ENCODE measurements at places on chromosomes 3 and 15.

GRCh38 chr15:68332266-68332665 is 54.7 kb downstream of the FEM1B start:
- DNase-seq, result no peak

- no peak for DNase-seq
Measured at GRCh38 chr3:157438194-157438730, 1.6 kb downstream of the PTX3 start.

- no peak for DNase-seq
Measured at GRCh38 chr3:10438902-10439610, 66.3 kb downstream of the ATP2B2 start.

DNA sequence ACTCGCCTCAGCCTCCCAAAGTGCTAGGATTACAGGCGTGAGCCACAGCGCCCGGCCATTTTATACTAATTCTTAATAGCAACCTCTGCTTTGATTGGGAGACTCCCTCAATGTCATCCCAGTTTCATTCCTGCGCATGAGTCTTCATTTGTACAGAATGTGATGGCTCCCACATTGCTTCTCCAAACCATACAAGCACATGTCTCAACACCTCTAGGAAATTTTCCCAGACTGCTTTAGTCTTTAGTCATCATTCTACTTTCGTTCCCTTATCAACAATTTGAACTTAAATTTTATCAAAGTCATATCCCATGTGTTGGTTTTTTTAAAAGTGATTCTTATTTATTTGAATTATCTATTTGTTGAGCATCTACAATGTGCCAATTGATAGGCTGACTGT is 58.1 kb downstream of the SNX4 start:
- no peak for DNase-seq

DNA sequence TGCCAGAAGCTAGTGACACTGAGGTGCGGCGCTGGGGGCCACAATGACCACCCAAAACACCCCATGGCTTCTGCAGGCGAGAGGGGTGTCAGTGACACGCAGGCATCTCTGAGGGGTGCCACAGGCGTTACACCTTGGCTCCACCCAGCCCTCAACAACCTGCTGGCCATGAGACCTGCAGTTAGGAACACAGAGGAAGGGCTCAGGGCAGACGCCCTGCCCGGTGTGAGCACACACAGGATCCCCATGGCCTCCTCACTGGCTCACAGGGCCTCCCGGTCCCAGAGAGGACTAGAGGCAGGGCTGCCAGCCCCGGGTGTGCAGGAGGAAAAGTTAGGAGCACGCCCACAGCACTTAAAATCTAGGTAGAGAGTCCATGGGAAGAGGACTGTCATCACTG is 35.1 kb downstream of the CYFIP1 start:
- DNase-seq, result no peak

DNA sequence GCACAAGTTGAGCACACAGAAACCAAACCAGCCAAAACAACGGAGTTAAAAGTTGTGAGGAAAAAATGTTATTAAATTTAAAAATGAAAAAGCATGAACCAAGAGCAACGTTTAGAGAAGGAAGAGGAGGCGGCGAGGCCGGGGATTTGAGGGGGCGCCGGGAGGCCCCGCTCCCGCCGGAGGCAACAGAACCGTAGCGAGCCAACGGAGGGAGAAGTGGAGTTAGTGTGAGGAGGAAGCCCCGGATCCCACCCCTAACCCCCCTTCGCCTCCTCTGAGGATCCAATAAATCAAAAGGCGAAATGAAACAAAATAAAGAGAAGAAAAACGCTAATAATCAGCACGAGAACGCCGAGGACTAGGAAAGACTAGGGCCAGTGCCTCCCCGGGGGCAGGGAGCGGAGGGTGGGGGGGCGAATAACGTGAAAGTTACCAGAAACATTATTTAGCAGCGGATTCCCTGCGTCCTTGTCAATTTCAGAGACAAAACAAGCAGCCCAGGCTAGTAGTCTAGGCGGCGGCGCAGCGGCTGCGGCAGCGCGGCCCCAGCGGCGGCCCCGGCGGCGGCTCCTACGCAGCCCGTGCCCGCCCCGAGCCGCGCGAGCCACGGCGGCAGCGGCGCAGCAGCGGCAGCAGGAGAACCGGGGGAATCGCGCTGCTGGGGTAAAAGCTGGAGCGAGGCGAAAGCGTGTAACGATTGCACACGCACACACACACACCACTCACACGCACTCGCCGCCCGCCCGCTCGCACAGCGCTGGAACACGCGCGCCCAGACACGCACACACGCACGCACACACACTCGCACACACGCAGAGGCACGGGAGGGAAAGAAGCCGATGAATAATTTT is 1.7 kb downstream of the MEIS2 start:
- no peak for DNase-seq

- no peak for DNase-seq
Measured at GRCh38 chr3:154919226-154919625, 160.9 kb upstream of the MME start.

- no peak for DNase-seq
Measured at GRCh38 chr3:17179381-17180205, 294.8 kb downstream of the PLCL2 start.

GRCh38 chr3:65313666-65314065 is 625.9 kb upstream of the ADAMTS9 start:
- DNase-seq, result no peak

GRCh38 chr3:24605511-24606028 is 110.9 kb upstream of the THRB start:
- DNase-seq, result no peak

DNA sequence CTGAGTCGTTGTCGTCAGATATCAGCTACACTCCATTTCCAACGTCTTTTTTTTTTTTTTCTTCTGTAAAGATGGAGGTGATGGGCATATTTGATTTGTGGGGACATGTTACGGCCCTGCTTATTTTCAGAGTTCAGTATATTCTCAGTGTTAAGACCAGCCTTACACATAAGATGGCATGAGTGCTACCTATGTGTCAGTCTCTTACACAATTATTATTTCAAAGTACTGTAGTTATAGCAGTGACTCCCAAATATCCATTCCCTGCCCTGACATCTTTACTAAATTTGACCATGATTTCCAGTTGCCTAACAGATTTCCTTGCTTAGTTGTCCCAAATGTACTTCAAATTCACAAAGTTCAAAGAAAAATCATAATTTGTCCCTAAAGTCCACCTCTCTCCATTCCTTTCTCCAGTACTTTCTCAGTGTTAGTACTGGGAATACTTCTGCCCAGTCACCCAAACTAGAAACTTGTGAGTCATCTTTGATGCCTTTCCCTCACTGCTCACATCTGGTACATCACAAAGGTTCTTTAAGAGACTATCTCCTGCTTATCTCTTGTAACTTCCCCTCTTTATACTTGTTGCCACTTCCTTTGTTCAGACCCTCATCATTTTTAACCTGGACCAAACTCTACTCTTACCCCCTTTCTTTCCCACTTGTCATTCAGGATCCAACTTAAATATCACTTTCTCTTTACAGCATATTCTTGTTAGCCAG is 67.0 kb downstream of the ZNF609 start:
- no peak for DNase-seq

DNA sequence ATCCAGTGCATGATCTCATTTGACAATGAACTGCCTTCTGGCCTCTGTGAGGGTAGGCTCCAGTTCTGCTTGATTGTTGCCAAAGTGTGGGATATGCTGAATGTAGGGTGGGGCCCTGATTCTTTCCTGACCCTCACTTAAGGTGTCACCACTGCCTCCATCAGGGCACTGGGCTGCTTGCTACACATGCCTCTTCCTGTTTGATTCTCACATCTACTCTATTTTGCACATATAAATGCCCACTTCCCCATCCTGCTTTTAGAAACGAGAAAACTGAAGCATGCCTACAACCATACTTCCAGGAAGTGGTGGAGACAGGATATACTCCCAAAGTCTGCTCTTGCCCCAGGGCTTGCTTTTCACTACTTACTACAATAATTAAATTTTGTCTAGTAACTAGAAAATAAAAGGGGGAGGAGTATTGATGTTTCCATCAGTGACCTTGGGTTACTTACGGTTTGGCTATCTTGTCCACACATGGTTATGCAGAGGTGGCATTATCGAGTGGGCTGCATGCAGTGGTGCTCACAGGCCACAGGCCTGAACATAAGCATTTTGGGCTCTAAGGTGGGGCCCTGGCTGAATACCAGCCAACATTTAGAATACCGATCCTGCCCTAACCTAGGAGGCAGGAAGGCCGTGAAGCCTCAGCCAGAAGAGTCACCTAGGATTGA is 6.7 kb downstream of the ZDHHC3 start:
- DNase-seq, result no peak

GRCh38 chr15:70587896-70588567 is 175.3 kb downstream of the UACA start:
- no peak for DNase-seq

DNA sequence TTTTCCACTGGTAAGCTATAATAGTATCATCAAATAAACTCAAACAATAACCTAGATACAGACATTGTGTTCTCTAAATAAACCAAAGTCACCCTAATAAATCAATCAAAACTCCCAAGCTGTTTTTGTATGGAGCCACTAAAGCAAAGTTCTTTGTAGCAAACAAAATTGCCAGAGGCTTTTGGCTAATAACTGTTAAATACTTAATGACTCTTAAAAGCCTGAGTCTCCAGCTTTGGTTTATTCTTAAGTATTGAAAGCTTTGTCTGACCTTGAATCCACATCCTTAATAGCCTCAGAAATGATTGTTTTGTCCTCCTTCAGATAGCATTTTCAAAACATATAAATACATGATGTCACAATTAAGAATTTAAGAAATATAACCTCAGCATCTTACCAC is 725.3 kb downstream of the SI start:
- no peak for DNase-seq

DNA sequence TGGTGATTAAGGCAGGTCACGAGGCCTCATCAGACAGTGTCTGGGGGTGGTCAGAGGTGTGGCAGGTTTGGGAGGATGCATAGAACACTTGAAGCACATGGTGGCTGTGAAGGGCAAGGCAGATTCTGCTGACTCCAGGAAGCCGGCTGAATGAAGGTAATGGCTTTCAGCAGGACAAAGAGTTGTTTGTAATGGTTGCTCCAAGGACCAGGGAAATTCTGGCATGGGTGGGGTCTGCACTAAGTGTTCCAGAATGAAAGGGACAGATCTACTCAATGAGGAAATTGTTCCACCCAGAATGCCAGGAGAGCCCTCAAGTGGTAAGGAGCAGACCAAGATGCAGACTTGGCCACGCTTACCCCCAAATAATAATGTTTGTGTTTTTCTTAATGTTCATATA is 70.7 kb upstream of the ACAD9 start:
- DNase-seq, result no peak

GRCh38 chr3:196048922-196049598 is 32.8 kb downstream of the TFRC start:
- no peak for DNase-seq

GRCh38 chr3:49803465-49804140 is 542 bp downstream of the INKA1 start:
- DNase-seq, result peak; percentile 53

GRCh38 chr3:143063018-143063417 is 56.6 kb upstream of the CHST2 start:
- no peak for DNase-seq

DNA sequence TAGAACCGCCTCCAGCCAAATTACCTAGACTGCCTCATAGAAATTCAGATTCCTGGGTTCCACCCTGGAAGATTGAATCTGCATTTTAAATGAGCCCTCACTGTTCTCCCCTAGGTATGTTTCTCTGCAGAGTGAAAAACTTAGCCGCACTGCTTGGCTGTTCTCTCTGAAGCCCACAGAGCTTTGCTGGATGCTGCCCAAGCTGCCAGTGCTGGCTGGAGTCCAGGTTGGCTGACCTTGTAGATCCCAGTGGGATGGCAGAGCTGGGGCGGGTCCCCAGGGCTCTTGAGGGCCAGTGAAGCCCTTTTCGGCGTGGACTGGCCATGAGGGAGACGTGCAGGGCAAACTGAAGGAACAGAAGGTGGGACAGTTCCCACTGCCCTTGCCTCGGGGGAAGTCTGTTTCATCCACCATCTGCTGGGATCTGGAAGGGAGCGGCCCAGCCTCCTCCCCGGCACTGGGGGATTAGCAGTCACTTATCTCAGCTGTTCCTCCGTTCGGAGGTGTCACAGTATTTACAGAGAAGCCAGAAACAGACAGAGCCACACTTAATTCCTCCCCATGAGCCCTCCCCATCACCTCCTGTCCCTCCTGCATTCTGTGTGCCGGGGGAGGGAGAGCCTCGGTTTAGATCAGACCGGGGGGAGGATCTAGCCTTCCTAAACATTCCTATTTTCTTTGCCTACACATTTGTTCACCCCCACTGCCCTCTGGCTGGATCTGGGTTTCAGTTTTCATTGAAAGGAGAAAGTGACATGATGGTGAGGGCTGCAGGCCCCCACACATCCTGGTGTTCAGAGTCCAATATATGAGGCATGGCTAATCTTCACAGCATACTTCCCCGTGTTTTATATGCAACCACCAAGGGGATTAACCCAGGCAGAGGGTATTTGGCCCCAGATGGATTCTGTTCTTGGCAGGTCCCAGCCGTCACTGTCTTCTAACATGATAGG is 4.1 kb upstream of the ACTC1 start:
- DNase-seq, result no peak

- DNase-seq, result no peak
Measured at GRCh38 chr15:85415783-85416182, 35.4 kb downstream of the AKAP13 start.

DNA sequence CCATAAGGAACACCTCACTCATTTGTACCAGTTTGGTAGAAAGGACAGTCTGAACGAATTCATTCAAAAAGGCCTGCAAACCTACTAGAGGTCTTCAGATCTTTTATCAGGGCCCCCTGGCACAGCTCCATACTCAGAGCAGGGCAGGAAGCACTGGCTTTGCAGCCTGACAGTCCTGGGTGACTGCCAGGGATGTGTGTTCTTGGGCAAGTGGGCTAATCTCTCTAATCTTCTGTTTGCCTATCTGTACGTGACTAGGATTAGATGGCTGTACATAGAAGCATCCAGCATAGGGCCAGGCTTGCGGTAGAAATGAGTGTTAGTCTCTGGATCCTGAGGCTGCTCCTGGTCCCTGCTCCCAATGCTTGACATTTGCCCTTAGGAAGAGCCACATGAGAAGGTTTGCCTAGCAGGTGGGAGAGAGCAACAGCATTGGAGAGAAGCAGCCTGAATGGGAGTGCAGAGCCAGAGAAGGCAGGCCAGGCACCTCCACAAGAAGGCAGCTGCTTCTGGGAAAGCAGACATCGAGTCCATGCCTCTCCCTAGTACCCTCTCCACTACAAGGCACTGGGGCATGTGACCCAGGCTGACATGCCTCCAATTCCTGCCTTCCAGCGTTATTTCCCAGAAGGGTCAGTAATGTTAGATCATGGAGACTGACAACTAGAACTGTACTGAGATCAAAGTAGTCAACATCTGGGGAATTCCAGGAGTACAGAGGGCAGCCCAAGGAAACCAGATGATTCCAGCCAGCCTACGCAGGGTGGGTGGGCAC is 1.0 kb upstream of the CXCR6 start:
- no peak for DNase-seq

DNA sequence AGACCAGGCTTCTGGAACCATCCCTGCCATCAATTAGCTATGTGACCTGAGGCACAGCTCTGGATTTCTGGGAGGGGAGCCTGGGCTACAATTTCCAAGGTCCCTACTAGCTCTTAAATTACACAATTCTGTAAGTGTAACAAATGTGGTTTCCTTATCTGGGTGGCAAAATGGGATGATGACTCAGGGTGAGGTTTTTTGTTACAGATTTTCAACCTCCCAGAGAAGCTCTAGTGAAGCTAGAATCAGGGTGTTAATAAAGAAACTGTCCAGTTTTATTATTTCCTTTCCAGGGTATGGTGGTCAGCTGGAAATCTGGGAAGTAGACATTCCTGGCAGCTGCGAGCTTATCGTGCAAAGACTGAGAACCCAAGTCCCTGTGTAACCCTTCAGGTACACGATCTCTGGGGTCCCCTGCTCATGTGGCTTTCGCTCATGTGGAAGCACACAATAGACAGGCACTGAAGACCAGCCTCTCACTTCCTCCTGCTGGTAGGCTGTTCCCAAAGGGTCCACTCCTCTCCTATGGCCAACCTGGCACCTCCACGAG is 7.3 kb downstream of the RAB27A start:
- no peak for DNase-seq
